ENCODE measurements at places on chromosomes 13 and 19.

- no peak for DNase-seq
Observed at GRCh38 chr13:106151056-106151699, 384.3 kb downstream of the EFNB2 start.

GRCh38 chr13:25490236-25490635, 118.5 kb downstream of the ATP8A2 start:
- DNase-seq = no peak

- no peak for DNase-seq
Observed at GRCh38 chr19:54257116-54257480, at the start of gene LILRB5. Gene LILRB5 (minus strand): TSS chr19:54257273. CDS start chr19:54257193, 80 bp downstream.

- DNase-seq = no peak
Observed at GRCh38 chr13:106178816-106179215, 356.6 kb downstream of the EFNB2 start.

GRCh38 chr19:5282901-5283300, 57.7 kb downstream of the PTPRS start:
- no peak for DNase-seq

DNA sequence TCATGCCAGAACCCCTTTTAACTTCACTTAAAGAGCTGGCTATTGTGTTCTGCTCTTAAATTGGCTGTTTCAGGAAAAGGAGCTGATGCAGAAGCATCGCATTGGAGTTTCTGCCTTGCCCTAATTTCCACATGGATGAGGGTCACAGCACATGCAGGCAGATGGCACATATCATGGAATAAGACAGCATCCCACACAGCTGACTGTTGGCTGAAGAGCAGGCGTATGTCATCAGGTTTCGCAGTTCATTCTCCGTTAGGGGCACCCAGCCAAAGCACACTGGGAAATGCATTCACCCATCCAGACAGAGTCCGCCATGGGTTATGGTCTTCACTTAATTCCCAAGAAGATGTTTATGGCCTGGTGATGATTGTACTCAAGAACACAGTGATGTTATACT, 572.5 kb downstream of the LIG4 start:
- DNase-seq = no peak

GRCh38 chr19:54332149-54332548, 6.8 kb downstream of the LILRA4 start:
- DNase-seq = no peak

- peak; percentile 22 for DNase-seq
Observed at GRCh38 chr19:49056101-49056901, 1.2 kb downstream of the CGB7 start.

DNA sequence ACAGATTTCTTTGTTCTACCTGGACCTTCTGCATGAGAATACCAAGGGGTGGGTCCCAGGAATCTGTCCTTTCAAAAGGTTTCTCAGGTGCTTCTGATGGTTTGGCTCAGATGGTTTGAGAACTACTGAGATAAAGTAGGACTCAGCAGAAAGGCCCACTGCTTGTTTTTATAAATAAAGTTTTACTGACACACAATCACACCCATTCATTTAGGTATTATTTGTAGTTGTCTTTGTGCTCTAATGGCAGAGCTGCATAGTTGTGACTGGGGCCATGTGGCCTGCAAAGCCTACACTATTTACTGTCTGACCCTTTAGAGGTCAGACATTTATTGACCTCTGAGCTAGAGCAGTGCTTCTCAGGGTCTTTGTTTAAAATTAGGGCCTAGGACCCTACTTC, 17.6 kb downstream of the EDDM13 start:
- DNase-seq = no peak

GRCh38 chr19:50417111-50418081, 1.3 kb upstream of the SPIB start:
- no peak for DNase-seq

- DNase-seq = no peak
Observed at GRCh38 chr13:61695147-61695546, 279.5 kb upstream of the PCDH20 start.

GRCh38 chr13:40058757-40059236, 403.3 kb downstream of the COG6 start:
- no peak for DNase-seq

DNA sequence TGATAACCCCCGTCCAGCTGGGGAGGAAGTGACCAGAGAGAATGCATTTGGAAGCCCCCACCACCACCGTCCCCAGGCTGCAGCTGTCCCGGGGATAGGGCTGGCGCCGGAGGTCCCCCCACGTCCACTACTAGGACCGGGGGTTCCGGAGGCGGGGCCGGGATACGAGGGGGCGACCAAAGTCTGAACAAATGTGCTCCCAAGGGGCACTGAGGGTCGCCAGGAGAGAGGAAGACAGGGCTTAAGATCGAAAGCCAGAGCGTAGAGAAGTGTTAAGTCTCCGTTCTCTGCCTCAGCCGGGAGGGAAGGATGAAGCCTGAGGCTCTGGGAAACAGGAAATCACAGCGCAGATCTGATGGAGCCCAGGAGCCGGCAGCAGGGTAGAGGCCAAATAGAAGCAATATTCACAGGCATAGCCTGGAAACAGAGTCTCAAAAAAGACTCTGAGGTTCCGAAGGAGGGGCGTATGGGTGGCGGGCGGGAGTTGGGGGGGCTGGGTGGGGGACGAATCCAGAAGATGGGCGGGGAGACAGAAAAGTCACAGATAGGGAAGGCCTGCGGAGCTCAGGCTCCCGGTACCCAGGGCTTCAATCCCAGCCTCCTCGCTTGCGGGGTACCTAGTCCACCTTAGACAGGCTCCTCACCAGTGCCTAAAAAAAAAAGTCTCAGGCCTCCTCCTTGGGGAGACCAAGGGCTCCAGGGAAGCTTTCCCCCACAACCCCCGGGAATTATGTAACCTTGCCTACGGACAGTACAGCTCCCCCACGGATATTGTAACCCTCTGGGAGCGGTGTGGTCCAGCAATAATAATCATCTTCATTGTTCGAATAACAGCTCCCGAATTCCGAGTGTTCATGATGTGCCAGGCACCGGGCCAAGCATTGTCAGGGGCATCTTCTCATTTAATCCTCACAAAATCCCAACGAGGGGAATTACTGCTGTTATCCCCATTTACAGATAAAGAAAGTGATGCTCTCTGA, 1.1 kb upstream of the ERF start:
- no peak for DNase-seq

GRCh38 chr19:46533621-46534081, 38.0 kb upstream of the PNMA8B start:
- no peak for DNase-seq

GRCh38 chr13:24181991-24182702, 21.6 kb downstream of the SPATA13 start:
- no peak for DNase-seq

GRCh38 chr13:35909837-35910540, 221.2 kb downstream of the DCLK1 start:
- DNase-seq = no peak

GRCh38 chr13:73287831-73288230, 229.0 kb downstream of the KLF5 start:
- no peak for DNase-seq

DNA sequence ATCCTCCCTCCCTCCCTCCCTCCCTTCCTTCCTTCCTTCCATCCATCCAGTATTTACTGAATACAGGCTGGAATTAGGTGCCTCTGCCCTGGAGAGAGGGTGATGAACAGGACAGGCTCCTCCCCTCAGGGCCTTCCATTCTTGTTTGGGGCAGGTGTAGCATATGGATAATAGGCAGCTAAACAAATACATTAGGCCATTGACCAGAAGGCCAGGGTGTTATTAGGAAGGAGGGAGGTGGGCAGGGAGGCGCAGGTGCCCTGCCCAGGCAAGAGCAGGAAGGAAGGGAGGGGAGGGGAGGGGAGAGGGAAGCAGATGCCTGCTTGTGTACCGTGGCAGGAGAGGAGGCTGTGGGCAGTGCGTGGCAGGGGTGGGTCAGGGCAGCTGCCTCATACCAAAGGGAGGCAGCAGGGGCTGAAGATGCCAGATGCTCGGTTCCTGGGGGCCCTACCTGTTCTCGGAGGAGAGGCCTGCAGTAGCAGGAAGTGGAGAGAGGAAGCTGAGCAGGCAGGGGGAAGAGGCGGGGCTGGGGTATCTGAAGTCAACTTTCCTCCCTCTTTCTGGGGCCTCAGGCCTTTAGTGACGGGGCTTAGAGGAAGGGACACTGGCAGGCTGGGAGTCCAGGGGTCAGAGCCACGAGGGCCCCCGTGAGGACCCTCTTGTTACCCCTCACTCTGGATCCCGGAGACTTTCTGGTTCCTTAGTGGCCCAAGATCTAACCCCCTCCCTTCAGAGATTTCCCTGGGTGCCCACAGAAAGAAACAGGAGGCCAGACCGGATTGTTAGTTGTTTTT, at the start of gene RINL:
RINL (minus strand) TSS at position 495 of the 794 bp plus-strand sequence. CDS start 1,533 bp downstream, outside the sequence.
- DNase-seq = peak; percentile 80

GRCh38 chr19:1680976-1681375, 28.6 kb upstream of the TCF3 start:
- no peak for DNase-seq

DNA sequence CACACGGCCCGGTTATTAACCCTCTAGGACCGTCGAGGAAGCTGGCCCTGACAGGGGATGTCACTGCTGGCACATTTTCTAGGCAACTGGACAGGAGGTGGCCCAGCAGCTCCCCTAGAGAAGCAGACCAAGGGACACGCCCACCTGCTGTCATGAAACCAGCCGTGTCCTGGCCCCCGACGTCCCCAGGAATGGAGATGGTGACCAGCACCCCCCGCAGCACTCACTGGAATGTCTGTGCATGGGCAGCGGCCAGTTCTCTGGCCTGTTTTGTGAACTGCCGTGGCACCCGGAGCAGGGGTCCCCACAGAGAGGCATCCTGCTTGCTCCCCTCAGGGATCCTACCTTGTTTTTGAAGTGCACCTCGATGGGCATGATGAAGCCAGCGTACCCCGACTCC, 17.9 kb downstream of the MLLT1 start:
- no peak for DNase-seq

GRCh38 chr19:39795001-39795400, 16.3 kb downstream of the LEUTX start:
- DNase-seq = no peak

GRCh38 chr19:33032218-33032781, 32.4 kb downstream of the RHPN2 start:
- DNase-seq = no peak

GRCh38 chr13:42478531-42479156, 95.3 kb upstream of the TNFSF11 start:
- peak; percentile 38 for DNase-seq

DNA sequence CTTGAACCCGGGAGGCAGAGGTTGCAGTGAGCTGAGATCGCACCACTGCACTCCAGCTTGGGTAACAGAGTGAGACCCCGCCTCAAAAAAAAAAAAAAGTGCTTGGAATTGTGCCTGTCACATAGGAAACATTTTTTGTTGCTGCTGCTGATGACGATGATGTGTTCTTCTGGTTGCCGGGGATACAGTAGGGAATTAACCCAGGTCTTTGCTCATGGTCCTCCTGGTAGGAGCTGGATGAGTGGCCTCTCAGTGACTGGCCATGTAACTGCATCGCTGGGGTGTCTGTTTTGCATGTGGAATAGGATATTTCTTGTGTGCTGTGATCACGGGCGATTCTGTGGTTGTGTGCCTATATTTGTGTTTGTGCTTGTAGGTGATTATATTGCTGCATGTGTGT, 4.7 kb upstream of the CNFN start:
- DNase-seq = no peak
